ENCODE measurements at places on chromosomes 7 and 10. TPM values are rescaled to one million over a fixed set of nuclear protein-coding genes. Genes with fewer than 3 reads are reported as not detected.

DNA sequence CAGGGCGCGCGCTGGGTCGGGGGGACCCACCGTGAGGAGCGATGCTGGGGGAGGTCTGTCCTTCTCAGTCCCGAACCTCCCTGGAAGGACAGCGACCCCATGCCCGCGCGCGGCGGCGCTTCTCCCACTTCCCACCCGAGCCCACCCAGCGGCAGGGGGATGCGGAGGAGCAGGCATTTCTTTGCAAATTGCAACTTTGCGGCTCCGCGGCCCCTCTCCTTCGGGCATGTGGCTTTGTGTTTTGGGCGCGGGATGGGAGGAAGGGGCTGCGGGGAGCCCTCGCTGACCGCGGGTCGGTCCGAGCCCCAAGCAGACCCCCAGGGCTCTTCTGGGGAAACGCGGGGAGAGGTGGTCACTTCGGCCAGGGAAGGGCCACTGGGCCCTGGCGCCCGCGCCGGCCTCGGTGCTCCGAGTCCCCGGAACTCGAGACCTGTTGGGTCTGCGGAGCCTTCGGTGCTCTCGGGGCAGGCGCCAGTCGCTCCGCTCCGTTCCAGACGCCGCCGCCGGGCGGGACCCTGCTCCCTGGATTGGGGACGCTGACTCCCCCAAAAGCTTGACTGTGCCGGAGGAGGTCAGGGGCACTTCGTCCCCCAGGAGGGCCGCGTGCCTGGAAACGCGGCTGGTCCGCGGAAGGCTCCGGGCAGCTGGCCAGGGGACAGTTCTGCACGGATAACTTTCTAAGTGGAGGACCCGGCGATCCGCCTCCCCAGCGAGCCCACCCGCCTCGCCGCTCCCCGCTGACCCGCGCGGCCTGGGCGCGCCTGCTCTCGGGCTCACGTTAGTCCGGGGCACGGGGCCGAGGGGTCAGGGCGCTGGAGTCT, 164.2 kb upstream of the DPP6 start:
- no peak for DNase-seq

DNA sequence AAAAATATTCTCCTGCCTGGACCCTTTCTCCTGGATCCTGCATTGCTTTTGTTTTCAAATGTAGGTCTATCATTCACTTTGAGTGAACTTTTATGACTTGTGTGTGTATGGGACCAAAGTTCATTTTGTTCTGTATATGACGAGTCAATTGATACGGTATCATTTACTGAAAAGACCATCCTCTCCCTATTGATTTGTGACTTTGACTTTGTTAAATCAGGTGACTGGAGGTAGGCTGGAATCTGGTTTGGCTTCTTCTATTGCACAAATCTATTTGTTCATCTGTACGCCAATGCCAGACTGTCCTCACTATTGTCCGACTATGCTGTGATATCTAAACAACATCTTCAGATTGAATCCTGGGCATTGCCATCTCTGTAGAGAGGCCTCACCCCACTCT, 5.3 kb upstream of the ARMS2 start:
- DNase-seq: no peak

GRCh38 chr7:1290026-1290678, 57.5 kb downstream of the UNCX start:
- peak; percentile 76 for DNase-seq

GRCh38 chr10:95026461-95026860, 42.8 kb downstream of the CYP2C8 start:
- no peak for DNase-seq

GRCh38 chr10:132413226-132414205, 16.5 kb downstream of the PWWP2B start:
- DNase-seq: no peak

GRCh38 chr10:86017841-86018734, 348.5 kb downstream of the GRID1 start:
- no peak for DNase-seq

- DNase-seq: no peak
Observed at GRCh38 chr10:7199152-7199760, 211.6 kb downstream of the SFMBT2 start.

- no peak for DNase-seq
Observed at GRCh38 chr10:128549101-128549608, 422.9 kb upstream of the MKI67 start.

GRCh38 chr7:134709197-134709596, 62.5 kb downstream of the BPGM start:
- DNase-seq: no peak

DNA sequence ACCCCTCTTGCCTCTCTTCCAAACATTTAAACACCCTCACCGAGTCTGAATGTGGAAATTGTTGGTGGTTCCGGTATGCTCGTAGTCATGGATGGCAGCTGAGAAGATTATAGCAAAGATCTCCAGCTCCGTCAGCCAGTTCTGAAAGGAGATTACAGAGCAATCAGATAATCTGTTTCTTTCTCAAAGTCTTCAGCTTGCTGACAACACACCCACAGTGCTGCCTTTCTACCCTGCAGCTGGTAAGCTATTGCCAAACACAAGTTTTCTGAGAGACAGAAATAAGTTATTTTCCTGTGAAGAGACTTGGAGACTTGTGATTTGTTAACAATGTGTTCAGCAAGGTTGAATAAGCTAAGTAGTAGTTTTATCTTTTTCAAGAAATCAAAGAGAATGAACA, 163.6 kb downstream of the PPP1R17 start:
- no peak for DNase-seq

- no peak for DNase-seq
Observed at GRCh38 chr10:52563360-52563759, 209.2 kb downstream of the MBL2 start.

GRCh38 chr7:36265680-36266079, 112.6 kb downstream of the EEPD1 start:
- no peak for DNase-seq

GRCh38 chr10:33965795-33966581, 631.5 kb upstream of the NRP1 start:
- no peak for DNase-seq

GRCh38 chr7:33251301-33251700, 121.9 kb downstream of the BBS9 start:
- DNase-seq: no peak

GRCh38 chr7:100929808-100930174, 19.5 kb upstream of the MUC3A start:
- peak; percentile 23 for DNase-seq

- no peak for DNase-seq
Observed at GRCh38 chr7:14937581-14937980, 35.0 kb upstream of the DGKB start.

- DNase-seq: no peak
Observed at GRCh38 chr10:46555366-46555712, 1.1 kb downstream of the GPRIN2 start.

- DNase-seq: no peak
Observed at GRCh38 chr7:47738563-47739166, 156.8 kb upstream of the TNS3 start.

DNA sequence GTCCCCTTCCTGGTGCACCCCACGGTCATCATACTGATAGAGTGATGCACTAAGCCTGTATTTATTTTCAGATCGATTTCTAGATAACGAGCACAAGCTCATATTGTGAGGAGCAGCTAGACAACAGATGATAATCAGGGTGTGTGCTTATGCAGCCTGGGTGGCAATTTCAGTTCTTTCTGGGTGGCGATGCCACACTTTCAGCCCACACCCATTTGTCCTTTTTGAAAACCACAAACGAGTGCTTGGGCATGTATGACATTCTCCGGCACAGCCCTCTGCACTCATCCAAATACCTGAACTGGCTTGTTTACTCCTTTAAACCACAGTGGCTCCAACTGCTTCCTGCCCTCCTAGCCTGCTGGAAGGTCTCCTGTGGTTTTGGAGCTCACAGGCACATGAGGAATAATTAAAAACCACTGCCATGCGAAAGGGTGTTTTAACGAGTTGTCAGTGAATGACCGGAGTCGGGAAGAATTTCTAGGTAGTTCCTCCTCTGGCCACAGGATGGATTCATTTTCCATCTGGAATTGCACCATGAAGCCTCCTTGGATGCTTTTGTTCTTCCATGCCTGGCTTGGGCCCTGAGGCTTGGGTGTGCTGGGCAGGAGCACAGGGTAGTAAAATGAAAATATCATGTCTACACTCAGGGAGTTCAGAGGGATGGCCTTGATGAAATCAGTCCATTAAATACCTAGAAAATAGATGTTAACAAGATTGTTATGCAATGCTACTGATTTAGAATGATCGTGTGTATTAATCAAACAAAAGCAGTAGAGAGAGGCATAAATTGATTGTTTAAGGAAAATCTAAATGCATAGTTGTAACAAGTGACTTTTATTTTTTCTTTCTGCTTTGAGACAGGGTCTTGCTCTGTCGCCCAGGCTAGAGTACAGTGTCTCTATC, 52.4 kb upstream of the ITGB1 start:
- DNase-seq: no peak

DNA sequence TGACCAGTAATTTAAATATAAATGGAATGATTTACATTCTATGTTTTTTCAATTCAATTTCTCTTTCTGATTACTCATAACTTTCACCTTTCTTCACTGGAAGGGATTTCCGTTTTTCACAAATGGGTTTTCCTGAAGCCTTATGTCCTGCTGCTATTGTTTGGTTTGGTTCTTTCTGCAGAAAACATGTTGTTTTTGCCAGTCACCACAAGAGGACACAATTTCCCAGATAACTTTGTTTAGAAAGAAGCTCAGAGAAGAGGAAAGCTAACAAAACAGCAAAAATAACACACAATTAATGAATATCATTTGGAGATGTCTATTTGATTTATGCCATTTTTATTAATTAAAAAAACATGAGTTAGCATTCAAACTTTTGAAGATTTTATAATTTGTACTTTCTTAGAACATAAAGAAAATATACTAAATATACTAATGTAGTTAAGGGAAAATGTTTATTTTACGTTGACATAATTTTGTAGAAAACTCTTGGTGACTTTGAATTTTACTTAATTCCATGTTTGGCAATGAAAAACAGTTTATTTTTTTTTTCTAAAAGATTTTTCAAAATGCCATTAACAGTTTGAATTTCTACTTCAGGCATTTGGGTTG, 4.6 kb upstream of the TWIST1 start:
- DNase-seq: no peak

GRM3 gene
- not detected for total RNA-seq

COL13A1 gene
- 0.48 TPM for total RNA-seq

AVPI1 gene
- total RNA-seq: 17.6 TPM

SYNPO2L gene
- total RNA-seq: 3.1 TPM

HOXA5 gene
- 17.6 TPM for total RNA-seq

FGFR2 gene
- 17.7 TPM for total RNA-seq

UPK3B gene
- 0.37 TPM for total RNA-seq

HEPACAM2 gene
- total RNA-seq: not detected

SYPL1 gene
- total RNA-seq: 81.4 TPM

GHITM gene
- 106 TPM for total RNA-seq

NPY4R2 gene
- not detected for total RNA-seq

VPS37D gene
- 2.0 TPM for total RNA-seq

All from posterior vena cava (tissue), 2 donors.